ENCODE measurements at places on chromosomes 3 and 15. TPM values are rescaled to one million over a fixed set of nuclear protein-coding genes. Genes with fewer than 3 reads are reported as not detected.

HYAL3 gene
- 7.5 TPM for total RNA-seq

GRCh38 chr15:39455471-39455991 is 125.3 kb upstream of the THBS1 start:
- no peak for DNase-seq

DNA sequence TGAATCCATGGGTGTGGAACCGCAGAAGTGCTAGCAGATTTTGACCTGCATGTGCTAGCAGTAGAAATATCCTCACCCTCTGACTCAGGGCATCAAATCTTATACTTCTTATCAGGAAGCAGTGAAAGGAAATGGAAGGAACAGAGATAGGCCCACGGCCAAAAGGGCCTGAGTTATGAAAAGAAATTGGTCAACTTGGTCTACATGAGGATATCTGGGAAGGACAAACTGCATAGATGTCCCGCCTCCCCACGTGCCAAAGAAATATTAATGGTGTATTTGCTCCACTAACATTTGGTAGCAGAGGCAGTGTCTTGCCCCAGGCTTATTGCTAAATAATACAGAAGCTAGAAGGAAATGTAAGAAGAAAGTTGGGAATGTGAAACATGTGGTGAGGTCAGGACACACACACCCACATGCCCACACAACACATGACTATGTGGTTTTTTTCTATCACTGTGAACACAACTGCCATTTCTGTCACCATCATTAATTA is 93.6 kb upstream of the COL8A1 start:
- DNase-seq: peak; percentile 87

TMEM266 gene
- 1.4 TPM for total RNA-seq

GRCh38 chr15:91694131-91694830 is 159.2 kb upstream of the SLCO3A1 start:
- peak; percentile 82 for DNase-seq

MGA gene
- total RNA-seq: 208 TPM
